ENCODE measurements at places on chromosomes 2 and 18.

- no peak for DNase-seq
Observed at GRCh38 chr2:132253496-132254305, 91.9 kb upstream of the ANKRD30BL start.

DNA sequence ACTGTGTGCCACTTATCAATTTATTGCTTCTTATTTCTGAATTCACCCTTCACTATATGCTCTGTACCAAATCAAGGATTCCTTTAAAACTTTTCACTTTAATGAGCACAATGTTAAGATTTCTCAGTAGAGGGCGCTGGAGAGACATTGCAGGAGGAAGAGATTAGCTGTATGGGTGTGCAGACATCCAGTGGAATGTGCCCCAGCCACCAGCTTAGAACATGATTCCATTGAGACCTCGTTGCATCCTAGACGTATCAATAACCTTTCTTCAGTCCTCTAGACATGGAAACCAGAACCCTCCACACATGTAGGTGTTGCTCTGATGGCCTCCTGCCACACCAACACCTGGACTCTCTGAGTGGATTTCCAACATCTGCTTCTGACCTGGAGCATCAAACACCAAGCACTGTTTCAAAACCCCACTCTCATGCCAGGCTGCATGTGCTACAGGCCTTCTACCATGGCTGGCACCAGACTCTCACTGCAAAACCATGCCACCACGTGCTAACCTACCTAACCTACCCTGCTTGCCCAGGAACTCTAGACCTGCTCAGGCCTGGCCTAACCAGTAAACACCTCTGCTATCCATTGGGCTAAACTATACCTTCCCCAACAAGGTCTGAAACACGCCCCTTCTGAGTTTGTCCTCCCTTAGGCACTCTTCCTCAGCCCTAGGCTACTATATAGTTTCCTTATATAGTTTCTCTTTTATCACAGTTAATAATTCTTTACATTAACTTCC lies 633.2 kb upstream of the PKDCC start:
- no peak for DNase-seq

GRCh38 chr2:160736148-160737028 lies 242.8 kb upstream of the RBMS1 start:
- DNase-seq = no peak

- DNase-seq = no peak
Observed at GRCh38 chr2:9656270-9656766, 25.5 kb upstream of the YWHAQ start.

GRCh38 chr2:191386938-191387536 lies 141.8 kb downstream of the MYO1B start:
- DNase-seq = no peak

DNA sequence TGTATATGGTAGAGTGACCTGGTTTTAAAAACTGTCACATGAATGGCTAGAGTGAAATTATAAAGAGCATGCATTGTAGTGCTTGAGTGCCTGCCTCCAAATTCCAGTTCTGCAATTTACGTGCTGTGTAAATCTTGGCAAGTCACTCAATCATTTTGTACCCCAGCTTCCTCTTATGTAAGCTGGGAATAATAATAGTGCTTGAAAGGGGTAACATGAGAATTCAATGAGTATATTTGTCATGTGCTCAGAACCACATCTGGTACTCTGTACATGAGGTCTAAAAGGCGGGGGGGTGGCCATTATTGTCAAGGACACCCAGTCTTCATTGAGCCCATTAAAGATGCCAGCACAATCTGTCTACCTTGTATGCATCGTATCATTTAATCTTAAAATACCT lies 214.8 kb downstream of the MC4R start:
- DNase-seq = no peak

DNA sequence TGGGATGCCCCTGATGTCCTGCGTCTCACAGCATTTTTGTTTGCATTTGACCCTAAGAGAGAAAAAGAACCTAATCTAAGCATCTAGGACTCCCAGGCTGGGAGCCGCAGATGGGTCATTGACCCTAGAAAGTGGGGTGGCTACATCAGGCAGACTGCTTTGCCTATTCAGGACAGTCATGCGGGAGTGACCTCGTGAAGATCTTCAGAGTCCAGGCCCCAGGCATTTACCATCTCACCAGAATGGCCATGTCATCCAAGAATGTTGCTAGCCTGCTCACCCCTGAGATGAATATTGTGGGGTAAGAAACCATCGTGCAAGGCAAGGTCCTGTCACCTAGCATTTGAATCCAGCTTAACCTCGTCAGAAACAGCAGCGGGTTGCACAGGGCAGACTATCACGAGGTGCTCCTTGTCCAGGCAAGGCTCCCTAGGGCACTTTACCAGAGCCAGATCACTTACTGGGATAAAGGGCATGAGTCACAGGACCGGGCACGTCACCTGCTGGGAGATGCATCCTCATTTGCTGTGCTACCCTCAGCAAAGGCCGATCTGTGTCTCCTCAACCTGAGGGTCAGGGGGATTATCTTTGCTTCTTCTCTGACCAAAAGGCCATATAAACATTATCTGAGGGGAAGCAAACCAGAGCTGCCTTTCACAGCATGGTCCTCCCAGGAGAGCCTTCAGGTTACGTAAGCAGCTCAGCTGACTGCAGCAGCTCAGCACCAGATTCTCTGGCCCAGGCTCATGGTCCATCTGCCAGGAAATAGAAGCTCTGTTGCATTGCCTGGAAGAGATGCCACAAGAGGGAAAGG lies 162.3 kb downstream of the ACKR3 start:
- no peak for DNase-seq

DNA sequence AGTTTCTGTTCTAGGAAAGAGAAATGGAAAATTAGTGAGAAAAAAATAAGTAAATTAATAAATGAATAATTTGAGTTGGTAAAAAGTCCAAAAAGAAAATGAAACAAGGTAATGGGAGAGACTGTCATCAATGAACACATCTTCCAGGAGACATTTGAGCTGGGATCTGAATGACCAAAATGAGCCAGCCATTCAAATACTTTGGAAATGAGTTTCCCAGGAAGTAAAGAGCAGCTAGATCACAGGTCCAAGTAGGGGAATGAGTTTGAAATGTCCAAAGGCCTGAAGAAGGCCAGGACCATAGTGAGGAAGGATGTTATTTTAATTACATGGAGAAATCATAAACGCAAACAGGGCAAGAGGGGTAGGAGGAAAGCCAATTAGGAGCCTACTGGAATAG lies 6.6 kb upstream of the DNAH7 start:
- no peak for DNase-seq

GRCh38 chr2:197205585-197206215 lies 104.9 kb downstream of the ANKRD44 start:
- DNase-seq = no peak

- no peak for DNase-seq
Observed at GRCh38 chr2:111250448-111251030, 129.8 kb downstream of the BCL2L11 start.

DNA sequence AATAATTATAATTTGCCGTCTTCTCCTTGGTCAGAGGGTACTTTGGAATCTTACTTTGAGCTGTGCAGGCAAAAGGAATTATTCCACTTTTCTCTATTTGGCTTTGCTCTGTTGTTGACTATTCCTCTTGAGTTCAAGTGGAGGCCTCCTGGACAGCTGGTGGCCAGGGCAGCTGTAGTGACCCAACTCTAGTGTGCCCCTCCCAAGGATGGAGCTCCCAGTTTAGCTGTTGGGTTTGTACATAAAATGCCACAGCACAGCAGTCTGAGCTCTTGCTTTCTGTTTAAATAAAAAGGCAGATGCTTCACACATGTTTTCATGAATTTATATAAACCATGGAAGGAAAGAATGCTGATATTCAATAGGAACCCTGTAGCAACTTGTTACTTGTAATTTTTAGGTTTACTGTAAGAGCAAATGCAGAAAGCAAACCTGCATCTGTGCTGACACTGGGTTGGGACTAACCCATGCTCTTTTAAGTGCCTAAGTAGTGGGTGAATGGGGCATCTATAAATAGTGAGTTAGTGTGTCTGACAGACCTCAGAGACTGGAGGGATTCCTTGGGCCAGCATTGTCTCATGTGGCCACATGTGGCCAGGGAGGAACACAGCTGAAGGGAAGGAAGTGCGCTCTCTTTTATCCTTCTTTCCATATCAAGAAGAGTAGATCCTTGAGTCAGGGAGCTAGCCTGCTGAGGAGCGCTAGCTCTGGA lies 121.8 kb downstream of the FHOD3 start:
- DNase-seq = no peak

DNA sequence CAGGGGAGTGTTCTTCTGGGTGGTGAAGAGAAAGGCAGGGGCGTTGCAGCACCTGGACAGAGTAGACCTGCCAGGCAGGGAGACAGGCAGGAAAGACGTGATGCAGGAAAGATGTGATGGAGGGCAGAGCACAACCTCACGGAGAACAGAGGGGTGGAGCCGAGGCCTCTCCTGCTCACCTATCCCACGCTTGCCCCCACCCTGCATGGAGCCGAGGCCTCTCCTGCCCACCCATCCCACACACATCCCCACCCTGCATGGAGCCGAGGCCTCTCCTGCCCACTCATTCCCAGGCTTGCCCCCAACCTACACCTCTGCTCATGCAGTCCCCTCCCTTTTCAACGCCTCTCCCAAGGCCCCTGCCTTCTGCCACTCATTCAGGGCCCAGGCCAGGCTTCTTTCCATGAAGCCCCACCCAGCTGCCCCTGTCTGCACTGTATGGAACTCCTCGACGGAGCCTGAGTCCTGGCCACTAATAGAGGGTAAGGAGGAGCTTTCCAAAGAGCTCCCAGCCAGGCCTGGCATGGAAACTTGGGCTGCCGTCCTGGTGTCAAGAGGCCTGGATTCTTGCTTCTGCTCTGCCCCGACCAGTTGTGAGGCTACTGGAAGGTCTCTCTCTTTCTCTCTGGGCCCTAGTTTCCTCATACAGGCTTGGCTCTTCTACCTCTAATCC lies 32.0 kb upstream of the LOXHD1 start:
- DNase-seq = no peak

GRCh38 chr2:139477618-139478017 lies 697.4 kb upstream of the NXPH2 start:
- DNase-seq = no peak

DNA sequence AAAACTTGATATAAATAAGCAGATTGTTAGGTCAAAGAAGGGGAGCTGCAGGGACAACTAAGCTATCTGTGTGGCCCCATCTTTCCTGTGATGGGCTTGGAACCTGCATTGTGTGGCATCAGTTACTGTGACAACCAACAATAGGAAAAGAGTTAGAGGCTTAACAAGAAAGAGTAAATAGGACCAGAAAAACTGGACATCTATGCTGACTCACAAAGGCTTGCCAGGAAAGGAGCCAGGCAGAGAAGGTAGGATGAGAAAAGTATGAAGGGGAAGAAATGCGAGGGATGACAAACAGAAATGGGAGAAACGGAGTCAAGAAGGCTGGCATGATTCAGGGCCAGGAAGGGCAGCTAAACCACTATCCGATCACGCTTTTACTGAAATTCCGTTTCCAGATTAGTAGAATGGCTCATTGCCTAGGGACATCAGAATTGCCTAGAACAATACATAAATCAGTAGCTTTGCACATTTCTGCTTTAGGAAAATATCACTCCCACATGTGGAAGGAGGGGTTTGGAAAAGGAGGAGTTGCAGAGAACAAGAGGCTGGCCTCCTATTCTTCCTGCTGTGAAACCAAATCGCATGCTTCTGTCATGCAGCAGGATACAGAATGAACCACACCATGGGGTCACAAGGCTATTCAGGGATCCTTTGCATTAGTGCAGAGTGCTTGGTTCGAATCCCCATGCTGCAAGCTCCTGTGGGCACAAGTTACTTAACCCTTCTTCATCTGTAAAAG lies 7.3 kb downstream of the PLA2R1 start:
- no peak for DNase-seq

GRCh38 chr2:7116511-7116910 lies 199.3 kb downstream of the RNF144A start:
- DNase-seq = no peak

GRCh38 chr2:158969162-158969714 lies 798 bp downstream of the TANC1 start:
- DNase-seq = no peak

GRCh38 chr2:234495251-234496054 lies 1.4 kb downstream of the ARL4C start:
- DNase-seq = no peak

DNA sequence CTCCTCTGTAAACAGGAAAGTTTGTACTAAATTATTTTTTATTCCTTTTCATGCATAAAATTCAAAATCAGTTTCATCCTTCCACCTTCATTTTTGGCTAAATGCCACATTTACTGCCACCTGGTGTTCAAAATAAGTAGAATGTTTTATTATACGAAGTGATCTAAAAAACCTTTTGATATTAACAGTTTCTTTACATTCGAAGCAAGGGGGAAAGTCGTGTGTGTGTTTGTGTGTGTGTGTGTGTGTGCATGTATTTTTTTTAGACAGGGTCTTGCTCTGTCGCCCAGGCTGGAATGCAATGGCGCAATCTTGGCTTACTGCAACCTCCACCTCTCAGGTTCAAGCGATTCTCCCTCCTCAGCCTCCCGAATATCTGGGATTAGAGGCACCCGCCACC lies 9.0 kb upstream of the SCN9A start:
- DNase-seq = no peak

- DNase-seq = no peak
Observed at GRCh38 chr2:100119235-100119634, 23.2 kb downstream of the AFF3 start.

DNA sequence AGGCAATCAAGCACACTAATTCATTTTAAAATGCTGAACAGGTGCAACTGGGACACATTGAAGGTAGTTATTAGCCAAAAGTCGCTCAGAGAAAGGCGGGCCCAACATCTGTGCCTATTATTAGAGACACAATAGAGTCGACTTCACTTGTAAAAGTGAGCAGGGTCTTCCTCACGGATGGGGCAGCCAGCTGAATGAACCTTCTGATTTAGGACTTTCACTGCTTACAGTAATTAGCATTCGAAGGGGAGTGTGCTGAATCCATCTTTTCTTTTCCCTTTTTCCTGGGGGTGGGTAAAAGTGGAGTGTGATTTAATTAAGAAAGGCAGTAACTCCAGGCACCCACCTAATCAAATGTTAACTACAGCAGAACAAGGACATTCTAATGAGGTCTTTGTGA lies 677.7 kb downstream of the DCDC2C start:
- no peak for DNase-seq

DNA sequence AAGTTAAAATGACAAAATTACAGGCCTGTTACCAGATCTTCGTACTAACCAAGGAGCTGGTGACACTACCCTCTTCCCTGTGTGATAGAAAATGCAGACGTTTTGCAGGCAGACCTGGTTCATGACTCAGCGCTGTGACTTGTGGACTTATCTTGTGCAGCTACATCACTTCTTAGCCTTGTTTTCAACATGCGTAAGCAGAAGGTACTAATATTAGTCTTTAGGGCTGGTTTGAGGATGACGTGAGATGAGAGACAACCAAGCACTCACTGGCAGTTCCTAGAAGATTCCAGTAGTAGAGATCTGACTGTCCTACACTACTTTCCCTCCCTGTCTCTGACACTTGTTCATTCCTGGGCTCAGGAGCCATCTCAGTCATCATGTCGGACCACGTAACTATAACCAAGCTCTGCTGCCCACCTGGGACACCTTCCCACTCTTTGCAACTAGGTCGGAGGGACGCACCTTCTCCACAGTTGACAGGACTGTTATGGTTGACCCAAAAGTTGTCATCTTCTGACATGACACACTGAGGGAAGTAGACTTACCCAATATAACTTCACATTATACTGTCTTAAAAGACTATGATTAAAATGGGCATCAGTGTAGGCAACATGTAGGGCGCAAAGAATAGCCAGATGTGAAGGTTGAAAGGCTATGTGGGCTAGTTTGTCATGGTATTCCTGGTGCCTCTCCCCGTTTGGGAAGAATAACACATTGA lies 64.8 kb downstream of the TNFRSF11A start:
- DNase-seq = no peak

- DNase-seq = peak; percentile 70
Observed at GRCh38 chr2:27428978-27429541, 629 bp downstream of the NRBP1 start.
